ENCODE measurements at places on chromosomes 5 and 9. TPM values are rescaled to one million over a fixed set of nuclear protein-coding genes. Genes with fewer than 3 reads are reported as not detected.

CDC25C gene
- total RNA-seq: 13.6 TPM

STC2 gene
- under 0.01 TPM for total RNA-seq

KIF12 gene
- under 0.01 TPM for total RNA-seq

HTR1A gene
- total RNA-seq: not detected

PCDHA7 gene
- under 0.01 TPM for total RNA-seq

CDC20B gene
- not detected for total RNA-seq

IRX2 gene
- total RNA-seq: under 0.01 TPM

KIF24 gene
- total RNA-seq: 6.5 TPM

NUTM2G gene
- not detected for total RNA-seq

PIP5K1B gene
- under 0.01 TPM for total RNA-seq

RLN2 gene
- total RNA-seq: not detected

PAEP gene
- total RNA-seq: 11.0 TPM

PNPLA7 gene
- total RNA-seq: 0.93 TPM

DRD1 gene
- 0.34 TPM for total RNA-seq

IQGAP2 gene
- total RNA-seq: 16.2 TPM

ARSI gene
- total RNA-seq: 31.6 TPM

PCDHA1 gene
- total RNA-seq: not detected

PCDHGA4 gene
- 0.67 TPM for total RNA-seq

INSL4 gene
- under 0.01 TPM for total RNA-seq

NOL6 gene
- total RNA-seq: 45.1 TPM

KCTD16 gene
- not detected for total RNA-seq

CCDC69 gene
- 1.5 TPM for total RNA-seq

FOXD4L6 gene
- not detected for total RNA-seq

FAM163B gene
- total RNA-seq: not detected

Data from melanocyte of skin (primary cell).